GM23248 (cell line): ENCODE measurements at places on chromosomes 11 and 22. TPM values are rescaled to one million over a fixed set of nuclear protein-coding genes. Genes with fewer than 3 reads are reported as not detected.

Gene TALDO1
- 313 and 318 TPM in 2 replicates for polyA plus RNA-seq

DNA sequence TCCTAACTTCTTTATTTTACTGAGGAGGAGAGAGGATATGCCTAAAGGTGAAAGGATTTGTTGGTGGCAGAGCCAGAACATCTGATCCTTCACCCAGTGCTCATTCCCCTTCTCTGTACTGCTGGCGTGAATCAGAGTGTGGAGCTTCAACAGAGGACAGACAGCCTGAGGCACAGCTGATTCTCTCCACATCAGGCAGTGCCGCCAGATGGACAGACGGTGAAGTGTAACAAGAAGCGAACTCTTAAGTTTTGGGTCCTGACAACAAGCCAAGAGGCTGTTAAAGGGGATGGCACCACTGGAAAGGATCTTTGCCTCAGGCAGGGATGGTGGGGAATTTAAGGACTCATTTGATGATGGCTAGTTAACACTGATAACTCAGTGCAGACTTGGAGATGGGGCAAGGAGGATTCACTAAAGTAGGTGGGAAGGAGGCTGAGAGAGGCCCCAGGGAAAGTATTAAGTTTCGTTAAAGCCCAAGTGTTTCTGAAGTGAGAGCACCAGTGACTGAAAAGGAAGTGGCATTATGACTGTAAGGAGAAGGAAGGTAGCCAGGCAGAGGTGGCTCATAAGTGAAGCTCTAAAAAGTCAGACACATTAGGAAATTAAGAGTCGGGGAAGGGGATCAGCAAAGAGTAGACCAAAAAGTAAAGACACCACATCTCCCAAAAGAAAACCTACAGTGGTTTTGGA, 81.3 kb downstream of the CLPB start:
- peak; percentile 82 for DNase-seq

Gene FGF3
- not detected in 2 replicates for polyA plus RNA-seq

Gene MMP27
- 0.09 TPM in 1 of 2 replicates, not detected in the other for polyA plus RNA-seq
